AG20443 (cell line): ENCODE measurements at places on chromosomes 7 and 10.

DNA sequence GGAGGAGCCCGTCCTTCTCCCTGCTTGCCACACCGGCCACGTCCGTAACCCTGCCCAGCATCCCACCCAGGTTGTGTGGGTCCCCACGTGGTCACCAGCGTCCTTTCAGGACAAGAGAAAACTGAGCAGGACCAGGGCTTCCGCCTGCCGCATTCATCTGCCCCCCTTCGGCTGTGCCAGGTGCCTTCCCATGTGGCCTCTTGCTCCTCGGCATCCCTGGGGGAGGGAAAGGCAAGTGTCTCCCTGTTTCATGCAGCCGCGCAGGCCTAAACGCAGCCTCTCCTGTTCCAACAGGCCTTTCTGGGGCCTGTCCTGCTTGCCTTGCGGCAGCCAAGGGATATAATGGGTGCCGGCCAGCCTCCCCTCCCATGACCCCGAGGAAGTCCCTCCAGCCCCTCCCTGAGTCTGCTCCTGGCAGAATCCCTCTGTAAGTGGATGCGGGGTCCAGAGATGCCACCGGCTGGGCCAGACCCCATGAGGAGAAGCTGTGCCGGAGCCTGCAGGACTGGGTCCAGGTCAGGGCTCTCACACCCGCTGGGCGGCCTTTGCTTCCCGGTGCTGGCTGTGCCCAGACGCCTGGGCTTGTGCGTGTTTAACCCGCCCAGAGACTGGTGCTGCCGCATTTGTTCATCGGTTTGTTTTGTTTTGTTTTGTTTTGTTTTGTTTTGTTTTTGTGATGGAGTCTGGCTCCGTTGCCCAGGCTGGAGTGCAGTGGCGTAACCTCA, 23.1 kb downstream of the SHH start:
- no peak for DNase-seq

DNA sequence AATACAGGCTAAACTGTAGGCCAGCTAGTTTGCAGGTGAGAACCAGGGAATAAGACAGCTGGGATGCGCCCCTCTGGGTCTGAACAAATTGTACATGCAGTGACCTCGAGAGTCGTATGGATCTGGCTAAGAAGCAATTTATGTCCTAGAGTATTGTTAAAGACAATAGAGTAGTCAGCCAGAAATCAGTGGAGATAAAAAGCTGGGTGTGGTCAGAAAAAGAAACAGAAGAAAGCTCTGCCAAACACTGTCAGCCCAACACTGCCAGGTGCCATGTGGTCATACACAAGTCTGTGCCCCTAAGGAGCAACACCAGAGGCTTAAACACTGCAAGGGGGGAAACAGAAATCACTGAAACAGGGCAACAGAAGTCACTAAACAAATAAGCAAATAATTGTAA, 62.2 kb downstream of the CNOT4 start:
- no peak for DNase-seq

DNA sequence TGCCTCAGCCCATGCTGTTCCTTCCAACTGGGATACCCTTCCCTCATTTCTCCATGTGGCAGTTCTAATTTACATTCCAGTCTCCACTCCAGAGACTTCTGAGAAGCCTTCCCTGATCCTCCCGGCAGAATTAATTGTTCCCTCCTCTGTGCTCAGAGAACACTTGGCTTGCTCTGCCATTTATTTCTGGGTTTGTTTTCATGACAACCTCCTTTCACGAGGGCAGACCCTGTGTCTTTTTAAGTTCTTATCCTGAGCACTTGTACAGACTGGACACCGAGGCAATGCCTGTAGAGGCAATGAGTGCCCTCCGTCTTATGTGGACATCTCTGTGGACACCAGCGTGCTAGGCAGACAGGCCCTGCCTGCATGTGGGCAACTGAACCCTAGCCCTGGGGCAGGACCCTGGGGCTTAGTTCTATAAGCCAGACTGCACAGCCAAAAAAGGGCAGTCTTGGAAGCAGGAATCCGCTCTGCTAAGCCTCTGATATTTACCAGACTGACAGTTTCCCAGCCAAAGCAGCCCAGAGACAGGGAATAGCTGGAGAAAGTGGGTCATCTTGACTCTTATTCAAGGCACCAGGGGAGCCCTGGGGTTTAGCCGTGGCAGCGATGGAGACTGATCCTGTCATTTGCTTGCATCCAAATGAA, 474.0 kb downstream of the RPS24 start:
- DNase-seq: no peak

DNA sequence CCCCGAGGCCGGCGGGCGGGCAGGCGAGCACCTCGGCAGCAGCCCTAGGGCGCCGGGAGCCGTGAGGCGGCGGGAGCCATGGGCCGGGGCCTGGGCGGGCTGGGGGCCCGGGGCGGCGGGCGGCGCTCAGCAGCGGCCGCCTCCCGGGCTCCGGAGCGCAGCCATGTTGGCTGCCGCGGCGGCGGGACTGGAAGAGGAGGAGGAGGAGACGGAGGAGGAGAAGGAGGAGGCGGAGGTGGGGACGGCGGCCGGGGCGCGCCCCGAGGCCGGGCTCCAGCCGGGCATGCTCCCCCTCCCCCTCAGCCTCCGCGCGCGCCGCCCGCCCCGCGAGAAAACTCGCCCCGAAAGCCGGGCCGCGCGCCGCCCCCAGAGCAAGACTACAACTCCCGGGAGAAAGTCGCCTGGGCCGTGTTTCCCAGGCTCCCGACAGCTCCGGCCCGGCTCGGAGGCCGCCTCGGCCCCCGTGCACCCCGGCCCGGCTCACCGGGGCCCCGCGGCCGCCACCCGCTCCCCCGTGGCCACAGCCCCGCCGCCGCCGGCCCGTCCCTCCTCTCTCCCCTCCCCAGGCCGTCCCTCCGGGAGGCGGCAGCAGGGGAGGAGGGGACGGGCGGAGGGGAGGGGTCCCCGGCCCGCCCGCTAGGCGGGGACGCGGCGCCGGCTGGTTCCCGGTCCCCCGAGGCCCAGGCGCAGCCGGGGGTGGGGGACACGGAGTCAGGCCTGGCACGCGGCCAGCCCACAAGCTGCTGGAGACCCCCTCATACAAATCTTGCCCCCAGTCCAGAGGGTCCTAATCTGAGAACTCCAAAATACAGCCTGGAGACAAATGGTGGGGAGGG, at the start of gene DLG5:
TSS of gene DLG5 (minus strand) at position 190 of the 836 bp plus-strand sequence. CDS start 235 bp downstream, outside the sequence.
- peak; percentile 92 for DNase-seq

- DNase-seq: no peak
Measured at GRCh38 chr7:158728911-158729645, 24.5 kb upstream of the NCAPG2 start.

DNA sequence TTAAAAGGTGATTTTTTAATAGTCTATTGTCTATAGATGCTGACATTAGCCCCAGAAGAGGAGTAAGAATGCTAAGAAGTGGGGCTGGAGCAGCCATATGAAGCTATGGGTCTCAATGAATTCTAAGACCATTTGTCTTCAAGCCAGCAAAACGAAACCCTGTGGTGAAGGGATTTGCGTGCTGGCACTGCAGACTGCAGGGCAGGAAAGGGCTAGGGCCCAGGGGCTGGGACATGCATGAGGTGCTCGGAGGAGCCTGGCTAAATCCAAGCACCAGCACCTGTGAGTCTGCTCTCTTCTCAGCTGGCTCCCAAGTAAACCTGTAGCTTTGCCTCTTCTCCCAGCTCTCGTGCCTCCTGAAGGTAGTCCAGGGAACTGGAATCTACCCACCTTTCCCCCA, 1.3 kb upstream of the NDST2 start:
- no peak for DNase-seq

- DNase-seq: no peak
Measured at GRCh38 chr7:92072708-92073107, 61.6 kb downstream of the CYP51A1 start.

DNA sequence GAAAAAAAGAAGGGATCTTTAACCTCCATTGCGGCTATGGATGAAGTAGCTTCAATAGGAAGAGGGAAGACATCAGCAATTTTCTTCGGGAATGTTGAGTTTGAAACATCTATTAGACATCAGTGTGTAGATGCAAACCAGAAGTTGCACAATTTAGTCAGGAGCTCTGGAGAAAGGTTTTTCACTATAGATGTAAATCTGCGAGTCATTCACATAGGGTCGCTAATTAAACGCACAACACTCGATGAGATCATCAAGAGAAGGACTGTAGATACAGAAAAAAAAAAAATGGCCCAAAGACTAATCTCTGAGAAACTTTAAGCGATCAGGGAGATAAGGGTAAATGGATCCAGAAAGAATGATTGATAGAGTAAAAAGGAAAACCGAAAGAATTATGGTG, 61.7 kb upstream of the TES start:
- DNase-seq: no peak

DNA sequence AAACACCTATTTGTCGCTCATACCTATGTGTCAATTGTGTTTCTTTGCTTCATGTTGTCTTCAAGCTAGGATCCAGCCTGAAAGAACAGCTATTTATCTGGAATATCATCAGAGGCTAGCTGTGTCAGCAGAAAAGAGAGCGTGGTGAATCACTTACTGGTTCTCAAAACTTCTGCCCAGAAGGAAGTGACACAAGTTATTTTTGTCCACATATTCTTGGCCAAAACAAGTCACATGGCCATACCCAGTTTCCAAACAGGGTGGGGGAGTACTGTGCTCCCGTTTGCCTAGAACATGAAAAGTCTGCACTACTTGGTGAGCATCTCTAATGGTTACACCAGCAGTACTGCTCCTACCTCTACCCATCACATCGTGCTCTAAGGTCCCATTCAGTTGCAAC, 160.9 kb upstream of the CSTF2T start:
- DNase-seq: peak; percentile 56

DNA sequence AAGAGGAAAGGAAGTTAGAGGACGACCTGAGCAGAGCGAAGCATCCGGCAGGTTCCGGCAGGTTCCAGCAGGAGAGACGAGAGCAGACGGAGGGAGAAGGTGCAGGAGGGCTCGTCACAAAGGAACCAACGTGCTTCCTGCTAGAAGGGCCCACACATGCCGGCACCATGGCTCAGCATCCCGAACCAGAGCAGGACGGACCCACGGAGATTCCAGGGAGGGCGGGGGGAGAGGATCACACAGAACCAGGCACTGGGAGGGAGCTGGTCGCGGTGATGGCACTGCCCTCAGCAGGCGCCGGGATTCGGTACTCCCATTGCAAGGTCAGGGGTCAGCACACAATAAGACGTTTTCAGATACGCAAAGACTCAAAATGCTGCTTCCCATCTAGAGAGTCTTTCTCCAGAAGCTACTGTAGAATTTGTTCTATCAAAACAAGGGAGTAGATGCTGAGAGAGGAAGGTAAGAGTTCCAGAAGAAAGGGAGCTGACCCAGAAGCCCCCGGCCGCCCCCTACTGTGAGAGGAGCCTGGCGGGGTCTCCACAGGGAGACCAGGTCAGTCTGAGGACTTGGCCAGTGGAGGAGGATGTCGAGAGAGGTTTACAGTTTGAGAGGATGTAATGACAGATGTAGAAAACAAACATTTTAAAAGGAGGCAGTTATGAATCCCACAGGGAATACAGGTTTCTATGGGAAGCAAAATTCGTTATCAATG, 23.6 kb upstream of the PWWP2B start:
- DNase-seq: no peak

DNA sequence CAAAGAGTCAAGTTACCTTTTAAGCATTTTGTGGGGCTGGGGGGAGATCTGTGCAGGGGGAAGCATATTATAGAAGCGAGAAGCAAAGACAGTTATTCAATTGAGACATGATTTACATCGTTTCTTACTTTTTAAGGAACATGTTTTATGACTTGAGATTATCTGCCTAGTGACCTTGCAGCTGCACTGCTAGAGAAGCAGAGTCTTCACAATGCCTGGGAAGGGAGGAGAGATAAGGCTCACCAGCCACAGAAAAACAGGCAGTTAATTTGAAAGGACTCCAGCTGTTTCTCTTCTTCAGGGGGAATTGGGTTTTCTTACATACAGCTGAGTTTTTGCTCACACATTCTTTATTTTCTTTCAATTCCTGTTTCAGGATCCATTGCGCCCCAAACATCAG, 31.0 kb downstream of the PHYH start:
- no peak for DNase-seq
